ENCODE measurements at places on chromosomes 2 and 18.

- no peak for DNase-seq
Observed at GRCh38 chr2:238406998-238407285, 19.8 kb upstream of the ASB1 start.

- no peak for DNase-seq
Observed at GRCh38 chr2:20224716-20225293, at the start of gene SDC1. TSS of gene SDC1 (minus strand) at chr2:20225130. CDS start at chr2:20224867, 263 bp downstream.

GRCh38 chr2:10406491-10407188 lies 41.5 kb downstream of the ODC1 start:
- DNase-seq, result no peak

DNA sequence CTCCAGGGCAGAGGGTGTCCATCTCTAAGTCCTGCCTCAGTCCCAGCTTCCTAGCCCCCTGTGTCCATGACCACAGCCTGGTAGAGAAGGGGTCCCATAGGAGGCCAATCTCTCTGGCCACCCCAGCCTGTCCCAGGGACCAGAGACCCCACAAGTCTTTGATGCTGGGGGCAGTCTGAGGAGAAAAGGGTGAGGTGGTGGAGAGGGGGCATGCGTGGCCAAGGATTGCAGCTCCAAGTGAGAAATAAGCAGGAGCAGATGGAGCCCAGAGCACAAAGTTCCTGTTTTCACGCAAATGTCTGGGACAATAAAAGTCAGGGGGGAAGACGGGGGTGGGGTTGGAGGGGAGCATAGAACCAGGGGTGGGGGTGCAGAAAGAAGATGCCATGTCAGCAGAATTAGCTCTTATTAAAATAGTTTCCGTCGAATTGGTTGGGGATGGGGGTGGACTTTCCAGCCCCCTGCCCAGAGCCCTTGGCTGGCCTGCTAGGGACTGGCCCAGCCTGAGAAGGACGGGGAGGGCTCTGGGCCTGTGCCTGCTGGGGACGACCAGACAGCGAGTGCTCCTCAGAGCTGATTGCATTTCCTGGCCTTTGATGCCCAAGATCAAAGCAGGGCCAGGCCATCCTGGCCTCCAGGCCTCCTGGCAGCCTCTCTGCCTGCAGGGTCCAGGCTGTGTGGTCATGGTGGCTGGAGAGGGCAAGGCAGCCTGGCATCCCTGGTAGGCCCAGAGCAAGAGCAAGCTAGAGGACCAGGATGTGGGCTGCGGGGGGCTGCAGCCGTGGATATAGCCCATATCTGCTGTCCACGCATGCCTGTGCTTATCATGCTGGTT lies 337.1 kb downstream of the DYSF start:
- no peak for DNase-seq

- DNase-seq, result peak; percentile 41
Observed at GRCh38 chr2:112690853-112691401, 29.9 kb upstream of the NT5DC4 start.

DNA sequence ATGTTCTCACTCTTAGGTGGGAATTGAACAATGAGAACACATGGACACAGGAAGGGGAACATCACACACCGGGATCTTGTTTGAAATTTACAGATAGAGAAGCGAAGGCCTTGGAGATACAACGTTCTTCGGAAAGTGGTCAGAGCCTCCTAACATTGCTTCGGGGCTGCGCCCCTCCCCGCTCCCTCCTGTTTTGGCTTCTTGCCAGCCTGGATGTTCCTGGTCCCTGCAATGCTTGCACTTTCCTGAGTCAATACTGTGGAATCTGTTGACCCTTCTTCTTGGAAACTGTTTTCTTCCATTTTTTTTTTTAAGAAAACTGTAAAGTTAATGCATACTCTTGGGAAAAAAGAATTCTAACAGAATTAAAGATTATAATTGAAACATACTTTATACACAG lies 360.8 kb downstream of the SOCS6 start:
- no peak for DNase-seq

GRCh38 chr2:122886479-122887145 lies 1131.2 kb downstream of the TSN start:
- no peak for DNase-seq

- DNase-seq, result no peak
Observed at GRCh38 chr2:192099742-192100141, 95.0 kb downstream of the TMEFF2 start.

DNA sequence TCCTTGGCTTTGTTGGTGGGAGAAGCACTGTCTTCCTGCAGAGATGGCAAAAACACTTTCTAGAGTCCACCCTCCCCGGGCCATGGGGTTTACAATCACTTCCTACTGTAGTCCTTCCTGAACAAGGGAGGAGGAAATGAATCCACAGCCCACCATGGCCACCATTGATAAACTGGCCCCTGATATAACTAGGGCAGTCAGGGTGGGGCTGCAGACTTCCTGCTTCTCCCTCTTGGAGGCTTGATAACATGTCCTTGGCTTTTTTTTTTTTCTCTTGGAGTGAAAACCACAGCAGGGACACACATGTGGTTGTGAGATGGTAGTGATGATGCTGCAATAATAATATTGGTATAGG lies 437.8 kb downstream of the ZNF521 start:
- DNase-seq, result no peak

- no peak for DNase-seq
Observed at GRCh38 chr18:47793609-47794008, 136.8 kb downstream of the SMAD2 start.

GRCh38 chr2:238247002-238247822 lies 7.4 kb upstream of the HES6 start:
- no peak for DNase-seq

GRCh38 chr2:98436734-98437133 lies 7.9 kb upstream of the INPP4A start:
- no peak for DNase-seq

- no peak for DNase-seq
Observed at GRCh38 chr2:45470531-45470930, 140.5 kb downstream of the SRBD1 start.

- DNase-seq, result no peak
Observed at GRCh38 chr2:204339212-204339715, 206.0 kb upstream of the PARD3B start.

DNA sequence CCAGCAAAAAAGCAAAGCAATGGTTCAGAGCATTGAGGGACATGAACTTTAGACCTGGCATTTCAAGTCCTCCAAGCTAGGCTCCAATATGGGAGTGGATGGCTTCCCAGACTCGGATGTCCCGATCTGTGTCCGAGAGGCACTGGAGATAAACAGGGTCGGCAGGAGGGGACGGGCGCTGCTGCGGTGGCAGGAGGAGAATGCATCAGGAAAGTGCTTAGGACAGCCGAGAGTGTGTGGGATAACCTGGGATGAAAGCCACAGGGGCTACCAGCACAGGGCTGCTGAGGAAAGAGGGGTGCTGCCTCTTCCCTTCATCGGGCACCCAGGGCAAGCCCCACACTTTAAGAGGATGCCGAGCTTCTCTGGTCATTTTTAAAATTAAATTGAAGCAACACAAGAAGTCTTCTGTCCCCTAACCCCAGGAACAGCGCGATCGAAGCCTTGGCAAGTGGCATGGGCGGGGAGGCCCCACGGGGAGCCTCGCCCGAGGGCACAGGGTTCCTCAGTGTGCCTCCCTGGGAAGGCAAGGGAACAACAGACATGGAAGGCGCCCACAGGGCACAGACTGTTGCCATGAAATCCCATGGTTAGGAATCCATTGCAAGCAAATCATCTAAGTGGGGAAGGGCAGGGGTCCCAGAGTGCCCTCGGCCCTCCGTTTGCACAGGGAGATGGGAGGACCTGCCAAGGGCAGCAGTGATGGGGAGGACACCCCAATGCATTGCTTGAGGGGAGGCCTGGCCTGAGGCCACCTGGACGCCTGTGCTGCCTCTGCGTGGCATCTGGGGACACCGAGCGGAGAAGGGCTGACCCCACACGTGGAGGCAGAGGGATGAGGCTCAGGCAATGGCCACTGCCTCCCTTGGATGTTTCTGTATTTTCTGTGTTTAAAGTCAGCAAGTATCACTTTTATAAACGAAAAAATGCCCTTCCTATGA lies 78.5 kb upstream of the GPC1 start:
- no peak for DNase-seq

DNA sequence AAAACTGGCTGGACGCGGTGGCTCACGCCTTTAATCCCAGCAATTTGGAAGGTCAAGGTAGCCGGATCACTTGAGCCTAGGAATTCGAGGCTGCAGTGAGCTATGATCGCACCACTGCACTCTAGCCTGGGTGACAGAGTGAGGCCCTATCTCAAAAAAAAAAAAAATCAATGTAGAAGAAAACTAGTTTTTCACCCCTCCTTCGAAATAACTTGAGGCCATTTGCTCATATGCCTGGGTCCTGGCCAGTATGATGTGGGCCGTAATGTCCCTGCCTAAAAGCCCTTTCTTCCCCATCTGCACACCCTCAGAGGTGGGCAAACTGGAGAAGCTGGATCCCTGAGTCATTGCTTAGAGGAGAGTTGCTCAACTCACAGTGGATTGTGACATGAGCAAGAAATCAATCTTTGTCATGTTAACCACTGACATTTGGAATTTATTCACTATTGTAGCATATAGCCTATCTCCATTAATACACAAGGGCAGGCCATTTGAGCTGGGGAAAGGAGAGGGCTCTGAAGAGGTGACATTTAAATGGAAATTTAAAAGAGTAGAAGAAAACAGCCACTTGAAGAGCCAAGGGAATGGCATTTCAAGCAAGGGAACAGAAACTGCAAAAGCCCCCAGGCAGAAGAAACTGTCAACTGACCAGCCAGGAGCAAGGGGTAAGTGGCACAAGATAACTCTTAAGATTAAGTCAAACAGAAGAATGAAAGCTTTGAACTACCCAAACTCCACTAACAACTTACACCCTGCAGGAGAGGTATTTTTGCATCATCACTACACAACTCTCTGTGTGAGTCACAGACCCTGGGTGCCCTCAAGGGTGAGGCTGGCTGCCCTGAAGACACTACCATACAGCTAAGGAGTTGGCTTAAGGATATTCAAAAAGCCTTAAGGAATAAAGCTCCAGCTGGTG lies 7.6 kb upstream of the METTL21A start:
- DNase-seq, result no peak

DNA sequence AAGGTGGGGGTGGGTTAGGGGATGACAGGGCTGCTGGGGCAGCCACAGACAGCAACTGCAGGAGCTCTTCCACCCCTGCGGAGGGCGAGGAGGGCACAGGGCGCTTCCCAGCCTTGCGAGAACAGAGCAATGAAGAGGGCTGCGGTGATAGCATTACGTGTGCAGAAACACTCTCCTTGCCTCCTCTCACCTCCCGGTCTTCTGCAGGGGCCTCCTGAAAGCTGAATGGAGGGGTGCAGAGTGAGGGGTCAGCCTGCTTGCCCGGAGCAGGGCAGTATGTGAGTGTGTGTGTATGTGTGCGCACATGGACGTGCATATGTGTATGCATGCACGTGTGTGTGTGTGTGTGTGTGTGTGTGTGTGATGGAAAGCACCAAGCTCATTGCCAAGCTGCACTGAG lies 29.5 kb upstream of the IL1R2 start:
- DNase-seq, result no peak

GRCh38 chr2:65754219-65754618 lies 321.8 kb upstream of the SPRED2 start:
- no peak for DNase-seq

DNA sequence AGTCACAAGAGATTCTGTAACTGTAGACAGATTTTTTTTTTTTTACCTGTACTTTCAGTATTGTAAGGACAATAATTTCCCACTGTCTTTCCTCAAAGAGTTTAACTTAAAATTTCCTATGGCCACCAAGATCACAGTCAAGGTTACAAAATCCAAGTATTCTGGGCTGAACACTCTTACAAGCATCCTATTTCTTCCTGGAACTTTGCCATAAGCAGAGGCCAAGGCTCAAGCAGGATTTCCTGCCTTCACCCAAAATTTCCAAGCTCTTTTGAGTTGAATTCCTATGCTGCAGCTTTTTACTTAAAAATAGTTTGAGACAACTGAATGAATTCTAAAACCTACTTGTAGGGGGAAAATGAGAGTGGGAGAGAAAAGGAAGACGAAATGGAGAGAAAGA lies 299.4 kb downstream of the ZNF516 start:
- no peak for DNase-seq

GRCh38 chr2:60400462-60401246 lies 152.8 kb downstream of the BCL11A start:
- DNase-seq, result no peak

- no peak for DNase-seq
Observed at GRCh38 chr2:224731665-224732064, 15.5 kb upstream of the CCDC195 start.

DNA sequence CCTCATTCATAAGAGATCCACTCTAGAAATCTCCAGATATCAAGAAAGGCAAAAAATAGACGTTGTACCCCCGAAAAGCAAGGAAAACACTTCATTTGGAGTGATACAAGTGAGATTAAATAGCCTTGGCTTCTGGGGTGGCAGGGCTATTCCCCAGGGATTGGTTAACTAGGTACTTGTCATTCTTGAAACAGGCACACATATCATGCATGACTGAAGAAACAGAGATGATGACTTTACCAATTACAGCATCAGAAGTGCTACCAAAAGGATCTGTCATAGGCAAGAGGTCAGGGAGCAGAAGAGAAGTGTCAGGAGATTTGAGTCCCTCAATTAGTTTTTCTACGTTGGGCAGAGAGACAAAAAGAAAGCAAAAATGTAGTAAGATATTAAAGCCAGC lies 45.2 kb upstream of the NFU1 start:
- no peak for DNase-seq

GRCh38 chr18:12455496-12455895 lies 47.8 kb downstream of the PRELID3A start:
- no peak for DNase-seq

DNA sequence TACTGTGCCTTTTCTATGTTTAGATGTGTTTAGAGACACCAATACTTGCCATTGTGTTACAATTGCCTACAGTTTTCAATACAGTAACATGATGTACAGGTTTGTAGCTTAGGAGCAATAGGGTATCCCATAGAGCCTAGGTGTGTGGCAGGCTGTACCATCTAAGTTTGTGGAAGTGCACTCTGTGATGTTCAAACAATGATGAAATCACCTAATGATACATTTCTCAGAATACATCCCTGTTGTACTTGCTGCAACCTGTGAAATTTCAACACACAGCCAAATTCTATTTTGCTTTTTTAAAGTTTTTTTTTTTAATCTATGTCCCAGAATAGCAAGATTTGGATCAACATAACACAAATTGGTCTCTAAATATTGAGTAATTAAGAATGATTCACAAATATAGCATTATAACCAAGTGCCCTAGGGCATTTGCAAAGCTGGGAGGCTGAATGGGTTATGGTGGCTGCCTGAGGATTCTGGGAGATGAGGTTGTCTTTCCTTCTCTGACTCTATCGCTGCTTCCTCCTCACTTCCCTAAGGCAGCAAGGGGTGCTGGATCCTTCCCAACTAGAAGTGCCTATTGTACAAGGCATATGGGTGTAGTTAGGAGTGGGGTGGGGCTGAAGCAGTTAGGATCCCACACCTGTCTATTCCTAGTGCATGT lies 78.3 kb downstream of the SKA1 start:
- no peak for DNase-seq

GRCh38 chr2:215931256-215931903 lies 82.0 kb downstream of the MREG start:
- DNase-seq, result peak; percentile 38
